ENCODE measurements at places on chromosomes 12 and 14.
A peak's percentile ranks its signal among the peaks of the same experiment; 100 is the strongest.

DNA sequence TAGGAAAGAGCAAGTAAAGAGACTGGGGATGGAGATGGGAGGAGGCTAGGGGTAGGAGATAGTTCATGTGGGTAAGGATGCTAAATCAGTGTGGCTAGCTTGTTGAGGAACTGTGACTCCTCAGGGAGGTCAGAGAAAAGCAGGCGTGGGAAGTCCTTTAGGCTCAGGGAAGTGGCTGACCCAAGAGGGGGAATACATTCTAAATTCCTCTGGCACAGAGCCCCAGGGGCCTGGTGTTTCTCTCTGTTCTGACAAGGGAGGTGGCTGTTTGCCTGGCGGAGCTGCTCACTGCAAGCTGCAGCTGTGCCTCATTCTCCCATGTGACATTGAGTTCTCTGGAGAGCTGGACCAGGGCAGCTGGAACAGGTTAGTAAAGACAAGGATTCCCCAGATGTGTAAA is 152.2 kb upstream of the SLC38A2 start:
- peak; percentile 76 for DNase-seq

GRCh38 chr12:116520801-116521471 is 38.2 kb upstream of the MAP1LC3B2 start:
- peak; percentile 51 for DNase-seq

GRCh38 chr12:102461501-102461900 is 18.9 kb downstream of the IGF1 start:
- no peak for DNase-seq

- no peak for DNase-seq
Observed at GRCh38 chr12:41274643-41275042, 86.5 kb downstream of the PDZRN4 start.

- DNase-seq, result no peak
Observed at GRCh38 chr12:132166801-132167591, 22.7 kb downstream of the NOC4L start.

DNA sequence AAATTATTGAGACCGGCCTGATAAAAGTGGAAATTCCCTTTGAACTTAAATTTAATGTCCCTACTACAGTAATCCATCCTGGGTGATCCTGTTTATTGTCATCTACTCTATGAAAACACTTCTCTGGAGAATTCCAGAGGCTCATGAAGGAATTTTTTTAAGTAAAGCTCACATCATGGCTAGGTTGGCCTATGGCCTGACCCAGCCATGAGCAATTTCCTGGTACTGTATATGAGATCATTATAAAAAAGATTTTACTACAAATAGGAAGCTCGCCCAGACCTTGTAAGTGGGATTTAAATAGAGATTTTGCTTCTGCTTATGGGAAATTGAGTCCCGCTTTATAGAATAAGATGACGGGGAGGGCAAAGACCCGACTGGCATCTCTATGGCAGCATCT is 215.5 kb downstream of the DPF3 start:
- DNase-seq, result peak; percentile 87

GRCh38 chr12:131714759-131715158 is 3.9 kb downstream of the SFSWAP start:
- DNase-seq, result no peak

Measured in EL (cell line).